ENCODE measurements at places on chromosomes 4 and X. TPM values are rescaled to one million over a fixed set of nuclear protein-coding genes. Genes with fewer than 3 reads are reported as not detected.
A peak's percentile ranks its signal among the peaks of the same experiment; 100 is the strongest.

The CCDC160 gene
- total RNA-seq, result not detected

The ASB12 gene
- total RNA-seq, result not detected

- H3K27ac ChIP-seq, result no peak overlapping the region
- no peaks in the 10 kb centered on the region for H3K4me1 ChIP-seq
- no peak overlapping the region for H3K4me3 ChIP-seq
- no peaks in the 10 kb centered on the region for H3K27me3 ChIP-seq
Measured at GRCh38 chr4:19224820-19225219, 1026.9 kb upstream of the SLIT2 start.

DNA sequence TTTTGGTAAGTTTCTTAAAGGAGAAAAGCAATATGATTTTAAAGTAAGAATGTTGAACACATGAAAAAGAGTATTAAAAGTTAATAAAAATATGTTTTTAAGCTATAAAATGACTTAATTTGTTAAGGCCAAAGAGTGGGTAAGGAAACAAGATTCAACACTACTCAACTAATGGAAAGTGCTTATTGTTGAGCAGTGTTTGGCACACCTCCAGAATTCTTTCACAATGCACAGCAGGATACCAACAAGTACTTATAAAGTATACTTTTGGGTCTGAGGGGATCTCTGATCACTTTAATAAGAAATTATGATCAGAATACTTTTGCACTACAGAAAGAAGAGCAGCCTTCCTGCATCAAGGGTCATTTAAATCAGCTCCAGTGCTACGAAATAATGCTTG is 5.9 kb downstream of the LAMP2 start:
- DNase-seq, result no peak
- no peaks in the 10 kb centered on the region for H3K27me3 ChIP-seq
- peaks cover 26% of the 10 kb centered on the region for H3K4me1 ChIP-seq
- H3K36me3 ChIP-seq, result no peaks in the 10 kb centered on the region
- no peak overlapping the region for H3K27ac ChIP-seq

- DNase-seq, result peak; percentile 19
- peaks cover 41% of the 10 kb centered on the region for H3K4me1 ChIP-seq
- no peak overlapping the region for H3K4me3 ChIP-seq
- no peak overlapping the region for H3K27ac ChIP-seq
- no peaks in the 10 kb centered on the region for H3K36me3 ChIP-seq
Measured at GRCh38 chr4:98448908-98449307, 187.7 kb downstream of the RAP1GDS1 start.
